ENCODE measurements at places on chromosomes 6 and 20.

- no peak for DNase-seq
Measured at GRCh38 chr20:11375335-11375734, 542.4 kb upstream of the BTBD3 start.

- DNase-seq, result no peak
Measured at GRCh38 chr20:57476641-57477461, 48.1 kb downstream of the CTCFL start.

GRCh38 chr6:49606721-49607390 lies 29.8 kb downstream of the RHAG start:
- peak; percentile 34 for DNase-seq

DNA sequence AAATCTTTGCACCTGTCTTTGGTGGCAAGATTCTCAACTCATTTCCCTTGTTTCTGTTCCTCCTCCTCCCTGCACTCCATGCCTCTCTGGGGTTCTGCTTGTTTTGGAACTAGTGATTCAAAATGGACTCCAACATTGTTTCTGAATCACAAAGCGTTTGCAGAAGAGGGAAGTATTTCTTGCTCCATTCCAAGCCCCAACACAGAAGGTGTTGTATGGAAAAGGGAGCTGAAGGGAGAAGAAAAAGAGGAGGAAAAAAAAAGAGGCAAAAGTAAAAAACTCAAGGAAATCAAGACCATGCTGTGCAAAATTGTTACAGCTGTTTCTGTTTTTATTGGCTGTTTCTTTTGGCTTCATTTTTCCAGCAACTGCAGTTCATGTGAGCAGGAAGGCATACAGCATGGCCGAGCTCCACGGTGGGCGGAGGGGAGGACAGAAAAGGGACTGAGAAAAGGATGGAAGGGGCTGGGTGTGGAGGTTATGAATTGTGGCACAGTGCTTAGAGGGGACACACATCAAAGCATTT lies 66.9 kb upstream of the PRL start:
- no peak for DNase-seq

DNA sequence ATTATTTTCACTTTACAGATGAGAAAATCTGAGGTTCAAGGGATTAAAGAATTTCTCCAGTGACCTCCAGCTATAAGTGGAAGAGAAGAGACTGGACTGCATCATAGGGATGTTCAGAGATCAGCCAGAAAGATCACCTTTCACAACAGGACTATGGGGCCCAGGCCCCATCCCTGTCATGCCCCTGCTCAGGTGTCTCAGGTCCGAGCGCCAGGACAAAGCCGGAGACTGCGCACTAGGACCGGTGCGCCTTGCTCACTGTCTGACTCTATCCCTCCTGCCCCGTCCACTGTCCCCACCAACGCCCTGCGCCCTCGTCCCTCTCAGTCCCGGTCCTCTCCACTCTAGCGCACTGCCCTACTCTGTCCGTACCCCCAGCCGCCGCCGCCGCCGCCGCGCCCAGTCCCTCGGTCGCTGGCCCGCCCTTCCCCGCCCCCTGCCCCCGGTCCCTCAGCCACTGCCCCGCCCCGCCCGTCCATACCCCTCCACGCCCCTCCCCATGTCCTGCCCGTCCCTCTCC lies 521 bp upstream of the RAD21L1 start:
- DNase-seq, result peak; percentile 57
